ENCODE measurements at places on chromosomes 5 and 9.

DNA sequence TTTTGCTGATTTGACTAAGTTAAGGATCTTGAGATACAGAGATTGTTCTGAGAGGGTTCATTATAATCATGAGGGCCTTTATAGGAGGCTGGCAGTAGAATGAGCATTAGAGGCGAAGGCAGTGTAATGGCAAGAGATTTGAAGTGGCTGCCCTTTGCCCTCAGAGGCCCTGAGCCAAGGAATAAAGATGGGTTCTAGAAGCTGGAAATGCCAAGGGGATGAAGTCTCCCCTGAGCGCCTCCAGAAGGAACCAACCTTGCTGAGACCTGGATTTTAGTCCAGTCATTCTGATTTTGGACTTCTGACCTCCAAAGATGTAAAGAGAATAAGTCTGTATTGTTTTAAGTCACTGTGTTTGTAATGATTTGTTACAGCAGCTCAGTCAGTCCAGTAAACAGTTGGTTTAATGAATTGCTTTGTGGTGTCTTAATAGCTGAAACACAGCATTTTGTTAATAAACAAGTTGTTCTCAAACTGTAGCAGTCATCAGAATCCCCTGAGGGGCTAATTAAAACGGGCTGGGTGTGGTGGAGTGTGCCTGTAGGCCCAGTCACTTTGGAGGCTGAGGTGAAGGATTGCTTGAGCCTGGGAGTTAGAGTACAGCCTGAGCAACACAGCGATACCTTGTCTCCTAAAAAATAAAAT, 23.2 kb downstream of the GLRX start:
- DNase-seq = no peak

GRCh38 chr9:88740844-88741243, 205.9 kb downstream of the NXNL2 start:
- DNase-seq = no peak

DNA sequence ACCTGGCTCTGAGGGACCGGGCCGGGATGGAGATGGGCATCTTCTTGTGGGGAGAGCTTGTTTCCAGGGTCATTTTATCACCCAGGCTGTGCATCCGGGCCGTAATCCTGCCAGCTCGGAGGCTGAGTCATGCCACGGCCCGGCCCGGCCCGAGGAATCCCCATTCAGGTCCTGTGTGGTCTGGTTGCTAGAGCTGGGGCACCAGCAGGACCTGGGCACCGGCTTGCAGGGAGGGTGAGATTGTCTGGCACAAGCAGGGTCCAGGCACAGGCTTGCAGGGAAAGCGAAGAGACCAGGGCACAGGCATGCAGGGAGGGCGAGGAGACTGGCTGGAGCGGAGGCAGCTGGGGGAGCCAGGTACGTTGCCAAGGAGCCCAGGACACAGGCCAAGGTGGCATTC, 106.8 kb downstream of the RXRA start:
- DNase-seq = no peak

- no peak for DNase-seq
Observed at GRCh38 chr5:17150531-17150930, 66.9 kb upstream of the BASP1 start.

- DNase-seq = no peak
Observed at GRCh38 chr5:74409166-74409706, 231.3 kb downstream of the ENC1 start.

GRCh38 chr5:170148430-170149205, 42.9 kb downstream of the FOXI1 start:
- DNase-seq = no peak

GRCh38 chr9:72794946-72795345, 157.9 kb downstream of the ALDH1A1 start:
- DNase-seq = no peak

- DNase-seq = no peak
Observed at GRCh38 chr9:106035806-106036205, 341.5 kb downstream of the TMEM38B start.

GRCh38 chr5:25128606-25129005, 483.8 kb upstream of the CDH10 start:
- no peak for DNase-seq

DNA sequence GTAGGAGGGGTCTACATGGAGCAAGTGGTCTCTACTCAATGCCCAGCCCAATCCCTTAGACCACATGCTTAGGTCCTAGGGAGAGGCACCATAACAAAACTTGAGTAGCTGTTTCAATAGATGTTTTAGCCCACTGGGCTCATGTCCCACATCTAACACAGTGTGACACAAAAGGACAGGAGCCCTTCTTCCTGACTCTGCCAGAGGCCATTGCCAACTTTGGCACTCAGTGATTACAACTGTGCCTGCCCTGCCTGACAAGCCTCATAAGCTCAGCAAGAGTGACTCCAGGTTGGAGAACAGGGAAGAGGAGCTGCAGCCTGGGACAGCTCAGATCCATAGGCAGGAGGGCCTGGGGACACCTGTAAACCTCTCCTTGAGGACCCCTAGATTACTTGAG, 230.8 kb downstream of the ENC1 start:
- DNase-seq = no peak

- DNase-seq = no peak
Observed at GRCh38 chr9:122420315-122420714, 49.5 kb downstream of the PTGS1 start.

DNA sequence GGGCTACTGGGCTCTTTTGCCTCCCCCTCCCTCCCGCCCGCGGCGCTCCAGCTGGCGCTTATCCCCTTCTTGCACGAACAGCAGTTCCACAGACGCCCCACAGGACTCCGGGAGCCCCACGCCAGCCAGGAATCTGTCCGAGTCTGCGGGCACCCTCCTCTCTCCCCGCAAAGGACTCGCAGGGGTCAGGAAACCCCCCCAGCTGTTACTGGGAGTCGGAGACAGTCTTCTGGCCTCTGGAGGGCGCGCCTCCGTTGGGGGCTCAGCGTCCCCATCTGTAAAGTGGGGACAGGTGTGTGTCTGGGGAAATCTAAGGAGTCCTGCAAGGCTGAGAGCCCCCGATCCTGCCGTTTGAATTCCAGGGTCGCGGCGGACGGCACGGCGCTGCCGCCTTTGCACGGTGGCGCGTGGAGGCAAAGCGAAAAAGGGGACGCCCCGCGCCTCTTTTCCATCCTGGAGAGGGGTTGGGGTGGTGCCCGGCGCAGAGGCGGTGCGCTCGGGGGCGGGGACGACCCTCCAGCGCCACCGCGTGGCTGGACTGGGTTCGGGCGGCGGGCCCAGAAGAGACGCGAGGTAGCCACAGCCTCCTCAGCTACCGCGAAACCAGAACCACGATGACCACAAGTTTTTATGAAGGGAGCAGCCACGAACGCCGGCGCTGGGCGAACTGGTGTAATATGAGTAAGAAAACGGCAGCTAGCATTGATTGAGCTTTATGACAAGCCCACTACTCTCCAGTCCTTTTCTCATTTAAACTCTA, 2.8 kb upstream of the CCIN start:
- peak; percentile 94 for DNase-seq

DNA sequence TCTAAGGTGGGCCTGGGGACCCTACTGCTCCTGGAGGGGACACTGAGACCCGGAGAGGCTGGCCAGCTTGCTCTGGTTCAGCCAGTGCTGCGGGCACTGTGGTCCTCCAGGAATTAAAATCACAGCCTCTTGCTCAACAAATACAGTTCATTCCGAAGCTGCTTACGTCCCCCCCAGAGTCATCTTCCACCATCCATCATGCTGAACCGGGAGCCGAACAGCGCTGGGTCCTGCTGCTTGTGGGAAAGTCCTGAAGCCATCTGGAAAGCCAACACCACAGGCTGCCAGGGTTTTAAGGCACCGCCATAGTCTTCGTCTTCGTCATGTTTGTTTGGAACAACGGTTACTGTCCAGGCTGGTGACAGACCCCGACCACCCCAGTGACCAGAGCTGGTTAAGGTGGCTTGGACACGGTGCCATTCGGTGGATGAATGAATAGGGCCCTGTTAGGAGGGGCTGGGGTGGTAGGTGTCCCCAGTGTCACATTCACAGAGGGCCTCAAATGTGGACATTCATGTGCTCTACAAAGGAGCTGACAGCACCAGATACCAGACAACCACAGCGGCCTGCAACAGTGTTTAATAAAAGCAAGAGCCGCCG, 81.6 kb upstream of the PHYKPL start:
- peak; percentile 30 for DNase-seq

- DNase-seq = no peak
Observed at GRCh38 chr9:28121366-28121765, 548.1 kb upstream of the C9orf72 start.

- DNase-seq = no peak
Observed at GRCh38 chr5:37808945-37809344, 30.9 kb downstream of the GDNF start.

DNA sequence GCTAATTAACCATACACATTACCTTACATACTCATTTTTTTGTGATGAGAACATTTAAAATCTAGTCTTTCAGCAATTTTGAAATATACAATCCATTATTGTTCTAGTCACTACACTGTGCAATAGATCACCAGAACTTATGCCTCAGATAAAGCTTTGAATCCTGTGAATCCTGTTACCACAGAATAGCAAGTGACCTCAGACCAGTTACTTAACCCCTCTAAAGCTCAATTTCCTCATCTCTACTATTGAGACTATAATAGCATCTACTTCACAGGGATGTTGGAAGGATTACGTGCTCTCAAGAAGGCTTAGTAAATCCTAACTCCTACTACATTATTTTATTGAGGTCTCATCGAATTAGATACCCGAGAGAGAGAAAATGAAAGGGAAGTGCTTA, 60.2 kb upstream of the PIP5K1B start:
- no peak for DNase-seq

- DNase-seq = no peak
Observed at GRCh38 chr5:162593881-162594280, 526.3 kb downstream of the GABRG2 start.

- no peak for DNase-seq
Observed at GRCh38 chr5:159805021-159805420, 111.3 kb upstream of the ADRA1B start.

DNA sequence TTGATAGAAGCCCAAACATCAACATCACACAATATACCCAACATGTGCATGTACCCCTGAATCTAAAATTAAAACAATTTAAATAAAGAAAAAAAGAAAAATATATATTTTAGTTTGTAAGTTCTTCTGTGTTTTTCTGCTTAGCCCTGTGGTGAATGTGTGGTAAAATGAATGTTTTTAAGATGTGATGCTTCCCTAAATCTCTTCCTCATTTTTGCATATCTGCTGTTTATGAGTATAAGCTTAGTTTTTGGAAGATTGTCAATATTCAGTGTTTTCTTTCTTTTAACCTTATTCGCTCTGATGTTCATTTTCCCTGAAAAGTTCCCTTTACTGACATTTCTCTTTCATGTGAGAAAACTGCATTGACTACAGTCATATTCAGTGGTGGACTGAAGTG, 44.4 kb upstream of the DAB2 start:
- no peak for DNase-seq

DNA sequence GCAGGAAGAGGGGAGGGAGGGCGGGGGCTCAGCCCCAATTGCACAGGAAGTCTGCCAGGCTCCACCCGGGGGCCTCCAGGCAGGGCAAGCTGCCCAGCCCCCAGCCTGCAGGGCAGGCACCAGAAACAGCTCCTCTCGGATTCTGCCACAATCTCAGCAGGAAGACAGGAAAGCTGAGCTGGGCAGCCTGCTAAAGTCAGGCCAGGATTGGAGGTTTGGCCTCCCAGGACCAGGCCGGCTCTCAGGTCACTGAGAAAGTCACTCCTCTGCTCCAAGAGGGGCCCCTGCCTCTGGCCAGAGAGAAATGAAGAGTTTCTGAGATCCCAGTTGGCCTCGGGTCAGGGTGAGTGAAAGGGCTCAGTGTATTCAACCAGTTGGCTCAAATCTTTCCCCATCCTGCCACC, 54.6 kb upstream of the STXBP1 start:
- peak; percentile 71 for DNase-seq

- DNase-seq = no peak
Observed at GRCh38 chr5:65512170-65512937, 30.6 kb upstream of the ADAMTS6 start.

DNA sequence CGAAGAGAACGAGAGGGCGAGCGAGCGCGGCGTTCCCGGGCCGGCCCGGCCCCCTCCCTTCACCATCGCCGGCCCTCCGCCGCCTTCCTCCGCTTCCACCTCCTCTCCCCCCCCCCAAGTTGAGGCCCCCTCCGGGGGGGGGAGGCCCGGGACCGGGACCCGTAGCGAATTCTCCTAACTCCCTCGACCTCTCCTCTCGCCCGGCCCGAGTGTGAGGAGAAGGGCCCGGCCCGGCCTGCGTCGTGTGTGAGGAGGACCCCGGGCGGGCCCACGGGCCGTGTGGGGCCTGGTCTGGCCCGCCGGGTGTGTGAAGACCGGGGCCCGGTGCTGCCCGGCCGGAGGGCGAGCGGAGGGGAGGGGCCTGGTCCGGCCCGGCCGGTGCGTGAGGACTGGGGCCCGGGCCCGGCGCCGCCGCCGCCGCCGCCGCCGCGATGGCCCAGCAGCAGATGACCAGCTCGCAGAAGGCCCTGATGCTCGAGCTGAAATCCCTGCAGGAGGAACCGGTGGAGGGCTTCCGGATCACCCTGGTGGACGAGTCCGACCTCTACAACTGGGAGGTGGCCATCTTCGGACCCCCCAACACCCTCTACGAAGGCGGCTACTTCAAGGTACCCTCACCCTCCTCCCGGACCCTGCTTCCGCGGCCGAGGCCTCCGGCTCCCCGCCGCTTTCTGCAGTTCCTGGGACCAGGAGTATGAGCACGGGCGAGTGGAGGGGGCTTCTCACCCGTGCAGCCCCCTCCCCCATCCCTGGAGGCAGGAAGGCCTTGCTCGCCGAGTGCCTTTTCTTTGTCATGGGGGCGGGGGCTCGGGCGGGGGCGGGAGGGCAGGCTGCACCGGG, 587 bp downstream of the UBE2R2 start:
- DNase-seq = peak; percentile 85

Data from right forelimb (tissue), 1 donor.